Omental fat pad (tissue), 4 donors: ENCODE measurements at places on chromosomes 4 and X.

DNA sequence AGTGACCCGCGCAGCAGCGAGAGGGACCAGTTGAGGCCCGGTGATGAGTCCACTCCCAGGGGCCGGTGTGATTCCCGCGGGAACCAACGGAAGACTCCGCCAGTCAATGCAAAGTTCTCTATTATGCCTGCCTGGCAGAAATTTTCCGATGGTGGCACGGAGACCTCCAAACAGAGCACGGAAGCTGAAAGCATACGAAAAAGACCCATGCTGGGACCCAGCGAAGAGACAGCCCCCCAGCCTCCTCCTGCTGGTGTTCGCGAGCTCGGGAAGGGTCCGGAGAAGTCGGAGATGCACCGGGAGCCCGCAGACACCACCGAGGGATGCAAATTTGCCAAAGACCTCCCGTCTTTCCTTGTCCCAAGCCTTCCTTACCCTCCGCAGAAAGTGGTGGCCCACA, 71.7 kb downstream of the AASDH start:
- no peak for DNase-seq

- no peak for DNase-seq
Observed at GRCh38 chr4:81214881-81215868, at the start of gene PRKG2. Gene PRKG2, minus strand, starts transcription at chr4:81215222. Its CDS starts 10,175 bp downstream, at chr4:81205047.

DNA sequence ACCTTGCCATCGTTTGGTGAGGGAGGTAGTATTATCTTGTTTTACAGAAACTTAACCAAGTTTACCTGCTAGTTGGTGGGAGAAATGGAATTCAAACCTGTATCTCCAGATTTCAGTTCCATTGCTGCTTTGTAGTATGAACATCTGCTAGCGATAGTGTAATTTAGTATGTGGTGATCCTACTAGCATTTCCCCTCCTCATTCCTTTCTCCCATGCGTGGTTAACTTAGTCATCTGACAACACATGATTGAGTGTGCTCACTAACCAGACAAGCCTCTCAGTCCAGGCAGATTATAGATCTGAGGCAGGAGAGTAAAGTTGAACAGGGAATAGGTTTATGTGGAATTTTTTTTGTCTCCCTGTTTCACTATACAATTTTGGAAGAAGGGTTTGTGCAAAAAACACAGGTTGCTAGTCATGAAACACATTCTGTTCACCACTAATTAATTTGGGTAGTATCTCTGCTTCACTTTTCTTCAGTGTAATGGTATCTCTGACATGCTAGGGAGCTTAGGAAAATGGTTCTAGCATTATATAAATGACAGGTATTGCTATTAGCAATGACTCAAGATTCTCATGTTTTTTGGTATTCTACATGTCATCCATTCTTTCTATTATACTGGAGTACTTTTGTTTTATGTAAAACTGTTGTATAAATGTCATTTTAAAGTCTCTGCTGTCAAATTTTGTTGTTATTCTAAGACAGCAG, 21.7 kb downstream of the RBPJ start:
- DNase-seq: no peak

GRCh38 chrX:15146515-15146914, 123.4 kb downstream of the ASB9 start:
- DNase-seq: no peak

- no peak for DNase-seq
Observed at GRCh38 chr4:140726776-140727500, 29.2 kb downstream of the TBC1D9 start.

DNA sequence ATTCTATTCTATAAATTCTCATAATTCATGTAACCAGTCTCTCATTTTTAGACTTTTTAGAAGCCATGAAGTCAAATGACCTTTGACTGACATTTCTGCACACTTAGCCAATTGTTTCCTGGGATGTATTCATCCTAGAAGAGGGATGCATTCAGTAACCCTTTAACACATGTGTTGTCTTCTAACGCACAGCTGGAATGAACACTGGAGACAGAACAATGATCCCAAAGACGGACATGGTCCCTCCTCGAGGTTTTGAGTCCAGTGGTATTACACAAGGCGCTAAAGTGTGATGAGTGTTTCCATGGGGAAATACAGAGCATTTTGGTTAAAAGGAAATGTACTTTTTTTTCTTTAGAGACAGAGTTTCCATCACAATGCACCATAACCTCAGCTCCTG, 39.8 kb upstream of the CLDN24 start:
- no peak for DNase-seq

DNA sequence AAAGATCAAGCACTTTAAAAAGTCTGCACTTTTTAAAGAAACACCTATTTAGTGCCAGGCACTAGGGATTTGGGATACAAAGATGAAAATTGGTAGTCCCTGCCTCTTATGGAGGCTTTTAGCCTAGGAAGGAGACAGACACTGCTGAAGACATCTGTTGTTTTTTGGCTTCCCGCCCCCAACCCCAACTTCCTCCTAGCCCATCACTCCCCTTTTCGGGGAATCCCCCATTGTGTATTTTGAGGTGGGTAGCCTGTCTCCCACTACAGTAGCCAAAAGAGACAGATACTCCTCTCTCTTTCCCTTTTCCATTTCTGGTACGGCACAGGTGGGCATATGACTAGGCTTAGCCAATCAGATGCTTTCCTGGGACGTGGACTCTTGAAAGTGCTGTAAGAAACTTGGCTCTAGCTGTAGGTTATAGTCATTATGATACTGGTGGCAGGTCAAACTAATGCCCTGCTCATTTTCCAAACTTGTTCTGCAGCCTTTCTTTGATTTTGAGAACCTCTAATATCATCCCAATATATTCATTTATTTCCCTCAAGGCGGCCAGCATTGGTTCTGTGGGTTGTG, 194.6 kb upstream of the RBPJ start:
- DNase-seq: no peak

- no peak for DNase-seq
Observed at GRCh38 chr4:72109959-72110497, 78.2 kb downstream of the NPFFR2 start.

- DNase-seq: no peak
Observed at GRCh38 chrX:80879143-80879542, 69.5 kb upstream of the BRWD3 start.

- DNase-seq: no peak
Observed at GRCh38 chr4:67871867-67872266, 11.9 kb downstream of the TMPRSS11D start.

DNA sequence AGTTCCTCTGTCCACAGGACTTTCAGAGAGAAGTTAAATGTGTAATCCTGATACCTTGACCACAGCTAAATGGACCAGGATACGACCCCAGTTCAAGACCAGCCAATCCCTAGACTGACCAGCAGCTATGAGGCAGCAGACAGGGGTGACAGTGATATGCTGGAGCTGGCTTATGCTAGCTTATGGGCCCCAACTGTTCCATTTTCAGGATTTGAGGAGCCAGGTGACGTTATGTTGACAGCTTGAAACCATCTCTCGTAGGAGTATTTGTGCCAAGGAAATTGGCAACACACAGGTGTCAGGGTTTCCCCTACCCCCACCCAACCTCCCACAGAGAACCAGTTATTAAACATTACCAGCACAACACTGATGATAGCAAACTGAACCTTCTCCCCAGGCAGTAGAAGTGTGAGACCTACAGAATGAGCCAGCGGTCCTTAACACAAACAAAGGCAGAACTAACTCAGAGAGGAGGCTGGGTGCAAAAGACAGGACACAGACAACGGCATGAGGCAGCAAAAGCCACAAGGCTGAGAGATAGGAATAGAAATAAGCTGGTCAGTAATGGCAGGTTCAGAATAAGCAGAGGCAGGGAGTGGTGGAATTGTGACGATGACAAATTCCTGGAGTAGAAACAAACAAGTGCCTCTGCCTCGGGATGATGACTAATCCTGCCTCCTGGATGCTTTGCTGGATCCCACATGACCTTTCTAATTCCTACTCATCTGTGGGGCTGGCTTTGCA, 85.6 kb upstream of the CPEB2 start:
- no peak for DNase-seq

- no peak for DNase-seq
Observed at GRCh38 chr4:40363945-40364344, 28.8 kb downstream of the CHRNA9 start.

GRCh38 chr4:120568731-120569130, 353.8 kb downstream of the PRDM5 start:
- DNase-seq: no peak

DNA sequence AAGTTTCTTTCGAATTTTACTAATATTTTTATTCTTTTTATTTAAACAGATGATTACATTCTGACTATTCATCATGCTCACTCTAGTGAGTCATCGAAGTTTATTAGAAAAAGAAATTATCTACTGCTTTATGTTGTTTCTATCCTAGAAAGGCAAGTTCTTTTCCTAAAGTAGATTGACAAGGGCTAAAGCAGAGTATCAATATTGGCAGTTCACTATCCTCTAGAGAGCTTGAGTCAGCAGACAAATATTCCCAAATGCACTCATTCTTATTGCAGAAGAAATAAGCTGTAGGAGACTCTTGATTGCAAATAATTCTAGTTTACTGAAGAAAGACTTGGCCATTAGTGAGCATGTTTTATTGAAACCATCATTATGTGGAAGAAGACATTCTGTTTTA, 911.8 kb downstream of the CENPC start:
- no peak for DNase-seq

DNA sequence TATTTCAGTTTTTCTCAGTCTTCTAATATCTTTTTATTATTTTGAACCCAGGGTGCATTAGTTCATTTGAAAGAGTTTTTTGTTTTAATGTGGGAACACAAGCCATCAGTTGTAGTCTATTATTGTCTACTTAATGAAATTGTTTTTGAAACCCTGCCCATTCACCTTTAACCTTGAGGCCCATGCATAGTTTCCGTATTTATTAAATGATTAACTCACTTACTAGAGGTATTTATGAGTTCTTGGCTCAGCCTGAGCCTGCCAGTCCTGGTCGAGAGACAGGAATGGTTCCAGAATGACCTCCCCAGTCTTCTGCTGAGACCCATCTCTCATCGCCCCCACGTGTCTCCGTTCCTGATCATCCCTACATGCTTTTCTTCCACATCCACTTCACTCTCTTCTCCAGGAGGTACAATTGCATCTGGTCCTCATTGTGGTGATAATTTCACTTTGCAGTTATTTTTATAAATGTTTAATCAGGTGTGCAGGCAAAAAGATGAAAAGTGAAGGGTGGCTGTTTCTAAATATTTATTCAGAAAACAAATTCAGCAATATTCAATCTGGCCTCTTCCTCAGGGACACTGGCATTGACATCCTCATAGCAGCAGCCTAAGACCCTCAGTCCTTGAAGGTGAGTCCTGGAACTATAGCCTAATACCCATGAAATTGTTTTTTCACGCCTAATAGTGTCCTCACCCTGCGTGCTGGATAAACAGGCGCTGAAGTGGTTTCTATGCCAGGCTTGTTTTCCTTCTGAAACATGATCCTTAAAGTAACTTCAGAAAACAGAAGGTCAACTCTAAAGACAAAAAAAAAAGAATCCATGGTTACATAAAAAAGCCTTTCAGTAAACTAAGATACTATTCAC, 112.8 kb downstream of the KDR start:
- DNase-seq: no peak

DNA sequence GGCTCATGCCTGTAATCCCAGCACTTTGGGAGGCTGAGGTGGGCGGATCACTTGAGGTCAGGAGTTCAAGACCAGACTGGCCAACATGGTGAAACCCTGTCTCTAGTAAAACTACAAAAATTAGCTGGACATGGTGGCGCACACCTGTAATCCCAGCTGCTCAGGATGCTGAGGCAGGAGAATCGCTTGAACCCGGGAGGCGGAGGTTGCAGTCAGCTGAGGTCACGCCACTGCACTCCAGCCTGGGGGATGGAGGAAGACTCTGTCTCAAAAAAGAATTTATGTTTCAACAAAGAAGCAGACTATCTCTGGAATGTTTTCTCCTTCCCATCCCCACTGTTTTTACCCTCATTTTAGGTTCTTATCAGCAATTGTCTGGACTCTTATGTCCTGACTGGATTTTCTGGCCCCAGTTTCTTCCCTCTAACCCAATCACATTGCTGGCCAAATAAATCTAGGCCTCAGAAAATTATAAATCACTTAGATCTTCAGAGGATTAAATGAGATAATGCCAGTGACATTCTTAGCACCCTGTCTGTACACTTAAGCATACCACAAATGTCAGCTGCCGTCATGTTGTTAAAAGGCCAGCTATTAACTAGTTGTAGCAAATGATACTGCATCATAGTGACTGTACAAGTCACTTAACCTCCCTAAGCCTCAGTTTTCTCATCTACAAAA, 44.9 kb upstream of the PRSS48 start:
- no peak for DNase-seq

- DNase-seq: no peak
Observed at GRCh38 chrX:39427906-39428305, 626.6 kb downstream of the MID1IP1 start.

DNA sequence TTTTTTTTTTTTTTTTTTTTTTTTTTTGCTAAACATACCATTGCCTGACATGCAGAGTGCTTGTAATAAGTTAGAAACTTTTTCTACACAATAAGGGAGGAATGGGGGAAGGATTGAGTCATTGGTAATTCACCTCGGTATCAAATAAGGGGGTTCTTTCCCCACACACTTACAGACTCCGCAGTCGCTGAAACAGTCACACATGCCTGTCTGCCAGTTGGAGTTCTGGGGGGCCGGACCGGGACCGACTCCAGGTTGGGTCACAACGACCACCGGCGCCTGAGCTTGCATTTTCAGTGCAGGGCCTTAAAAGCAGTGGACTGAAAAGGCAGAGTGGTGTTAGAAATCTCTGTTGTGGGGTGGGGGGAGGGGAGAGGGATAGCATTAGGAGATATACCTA, 6.9 kb downstream of the PLAC8 start:
- DNase-seq: no peak

- no peak for DNase-seq
Observed at GRCh38 chrX:38798956-38799355, 2.3 kb upstream of the MID1IP1 start.

DNA sequence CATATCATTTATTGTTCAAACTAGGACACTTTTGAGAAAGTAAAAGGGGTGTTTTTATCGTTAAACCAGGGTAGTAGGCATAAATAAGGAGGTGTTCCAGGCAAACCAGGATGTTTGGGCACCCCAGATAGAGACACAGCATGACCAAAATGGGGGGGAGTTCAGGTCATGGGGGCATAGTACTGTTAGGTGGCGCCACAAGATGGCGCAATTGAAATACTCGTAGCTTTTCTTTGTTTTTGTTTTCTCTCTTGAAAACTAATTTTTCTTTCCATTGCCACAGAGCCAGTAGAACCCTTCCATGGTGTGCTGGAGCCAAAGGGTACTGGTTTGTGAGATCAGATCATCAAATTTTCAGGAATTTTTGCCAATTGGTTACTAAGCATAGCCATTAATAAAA, 283.4 kb downstream of the BCOR start:
- DNase-seq: no peak

- DNase-seq: no peak
Observed at GRCh38 chr4:186027405-186027804, 41.6 kb upstream of the TLR3 start.

DNA sequence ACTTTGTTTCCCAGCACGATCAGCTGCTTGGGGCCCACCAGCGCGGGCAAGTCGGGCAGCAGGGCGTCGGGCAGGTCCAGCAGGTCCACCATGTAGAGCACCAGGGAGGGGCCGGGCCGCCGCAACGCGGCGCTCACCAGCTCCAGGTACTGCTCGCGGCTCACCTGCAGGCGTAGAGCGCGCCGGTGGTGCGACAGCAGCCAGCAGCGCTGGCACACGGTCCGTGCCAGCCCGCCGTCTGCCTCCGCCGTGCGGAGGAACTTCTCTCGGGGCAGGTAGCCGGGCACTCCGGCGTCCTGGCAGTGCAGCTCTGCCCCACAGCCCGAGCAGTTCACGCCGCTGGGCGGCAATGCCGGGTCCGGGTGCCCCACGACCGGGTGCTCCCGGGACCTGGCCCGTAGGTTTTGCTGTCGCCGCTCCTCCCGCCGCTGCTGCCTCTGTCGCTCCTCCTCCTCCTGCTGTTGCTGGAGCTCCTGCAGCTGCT, 527 bp downstream of the NOA1 start:
- no peak for DNase-seq

GRCh38 chr4:155667222-155667567, 547 bp downstream of the GUCY1A1 start:
- DNase-seq: no peak
